Stimulated activated CD8-positive, alpha-beta memory T cell treated with anti-CD3 and anti-CD28 coated beads, Interleukin-15, amount 100 ng/mL, for 24 hours (primary cell): ENCODE measurements at places on chromosomes 2 and 18.

GRCh38 chr2:32905270-32905669 is 41.5 kb upstream of the LTBP1 start:
- no peak for DNase-seq

DNA sequence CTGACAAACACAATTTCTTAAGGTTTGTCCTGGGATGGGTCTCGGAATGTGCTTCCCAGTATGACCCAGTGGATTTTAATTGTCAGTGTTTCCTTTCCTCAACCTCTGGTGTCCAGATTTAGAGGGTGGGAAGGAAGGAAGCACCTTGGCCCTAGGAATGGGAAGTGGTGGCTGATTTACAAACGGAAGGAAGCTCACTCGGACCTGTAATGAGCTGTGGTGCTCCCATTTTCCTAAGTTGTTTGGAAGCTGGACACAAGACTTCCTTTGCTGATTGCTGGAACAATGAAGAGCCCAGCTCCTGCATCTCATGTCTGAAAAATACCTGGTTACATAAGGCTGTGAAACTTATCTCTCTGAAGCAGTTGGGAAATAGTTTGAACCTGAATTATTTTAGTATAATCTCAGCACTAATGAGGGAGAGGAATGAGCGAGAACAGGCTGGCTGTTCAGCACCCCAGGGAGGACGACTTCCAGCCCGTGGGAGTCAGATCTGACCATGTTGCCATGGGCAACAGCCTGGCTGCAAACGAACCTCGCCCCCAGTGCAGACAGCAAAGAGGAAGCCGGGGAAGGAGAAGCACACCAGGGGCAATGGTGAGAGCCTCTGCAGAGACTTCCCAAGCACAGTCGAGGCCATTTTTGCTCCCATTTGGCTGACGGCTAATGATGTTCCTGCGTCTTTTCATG is 74.4 kb upstream of the ASB18 start:
- DNase-seq = no peak

- DNase-seq = no peak
Measured at GRCh38 chr2:97660775-97661389, 3.0 kb downstream of the ACTR1B start.

DNA sequence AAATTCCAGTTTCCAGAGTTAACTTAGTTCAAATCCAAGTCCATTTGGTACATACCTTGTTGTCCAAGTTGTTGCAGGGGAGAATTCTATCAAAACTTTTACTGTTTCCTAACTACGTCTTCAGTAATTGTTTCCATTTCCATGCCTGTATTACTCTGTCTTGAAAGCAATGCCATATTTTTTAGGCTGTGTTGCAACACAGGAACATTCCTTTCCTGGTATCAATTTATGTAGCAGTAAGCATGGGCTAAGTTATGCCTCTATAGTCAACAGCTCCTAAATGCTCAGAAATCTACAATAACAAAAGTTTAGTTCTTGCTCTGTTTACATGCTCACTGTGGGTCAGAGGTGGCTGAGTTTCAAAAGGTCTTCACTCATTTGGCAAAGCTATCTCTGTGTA is 1943.8 kb upstream of the PIK3C3 start:
- DNase-seq = no peak

DNA sequence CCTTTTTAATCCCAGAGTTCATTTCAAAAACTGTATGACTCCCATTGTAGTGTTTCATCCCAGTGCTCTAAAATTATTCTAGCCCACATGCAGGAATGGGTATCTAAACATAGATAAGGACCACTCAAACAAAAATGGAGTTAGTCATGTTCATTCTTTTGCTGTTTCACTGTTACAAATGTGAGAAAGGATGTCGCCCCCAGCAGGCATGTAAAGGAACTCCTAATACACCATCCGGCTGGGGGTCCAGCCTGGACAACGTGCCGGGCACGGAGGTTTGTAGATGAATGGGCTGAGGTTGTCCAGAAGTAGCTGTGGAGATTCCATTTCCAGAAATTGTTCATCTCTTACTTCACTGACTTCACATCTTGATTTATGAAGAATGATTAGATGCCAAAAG is 101.9 kb upstream of the RAB12 start:
- DNase-seq = no peak
